ENCODE measurements at places on chromosomes 12 and 14.
A peak's percentile ranks its signal among the peaks of the same experiment; 100 is the strongest.

DNA sequence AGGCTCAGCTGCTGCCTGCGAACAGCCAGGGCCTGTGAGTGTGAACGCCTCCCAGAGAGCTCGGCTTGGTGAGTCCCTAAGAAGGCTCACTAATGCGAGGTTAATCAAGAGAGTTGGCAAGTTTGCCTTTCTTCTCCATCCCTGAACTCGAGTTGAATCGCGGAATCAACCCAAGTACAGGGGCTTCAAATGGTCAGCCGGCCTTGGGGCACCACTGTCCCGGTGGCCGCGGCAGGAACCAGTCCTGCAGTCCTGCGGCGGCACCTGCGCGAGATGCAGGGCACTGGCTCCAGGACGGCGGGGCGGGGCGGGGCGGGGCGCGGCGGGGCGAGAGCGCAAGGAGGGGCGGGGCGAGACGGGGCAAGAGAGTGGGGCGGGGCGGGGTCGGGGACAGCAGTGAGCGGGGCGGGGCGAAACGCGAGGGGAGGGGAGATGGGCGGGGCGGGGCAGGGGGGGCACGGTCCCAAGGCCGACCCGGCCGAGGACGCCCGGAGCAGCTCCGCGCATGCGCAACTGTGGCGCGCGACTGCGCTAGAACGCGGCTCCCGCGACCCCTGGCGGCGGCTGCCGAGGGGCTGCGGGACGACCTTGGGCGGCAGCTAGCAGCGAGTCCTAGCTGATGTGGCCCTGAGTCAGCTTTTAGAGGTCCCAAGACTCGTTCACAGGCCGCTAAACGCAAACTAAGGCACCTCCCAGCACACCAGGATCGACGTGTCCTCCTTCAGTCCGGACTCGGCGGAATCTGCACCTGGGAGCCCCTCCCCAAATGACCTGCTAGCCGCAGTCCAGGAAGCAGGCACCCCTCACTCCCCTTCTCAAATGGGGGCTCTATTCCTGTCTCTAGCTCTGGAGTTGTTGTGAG, 58.0 kb downstream of the TTC7B start:
- peak; percentile 94 for DNase-seq

DNA sequence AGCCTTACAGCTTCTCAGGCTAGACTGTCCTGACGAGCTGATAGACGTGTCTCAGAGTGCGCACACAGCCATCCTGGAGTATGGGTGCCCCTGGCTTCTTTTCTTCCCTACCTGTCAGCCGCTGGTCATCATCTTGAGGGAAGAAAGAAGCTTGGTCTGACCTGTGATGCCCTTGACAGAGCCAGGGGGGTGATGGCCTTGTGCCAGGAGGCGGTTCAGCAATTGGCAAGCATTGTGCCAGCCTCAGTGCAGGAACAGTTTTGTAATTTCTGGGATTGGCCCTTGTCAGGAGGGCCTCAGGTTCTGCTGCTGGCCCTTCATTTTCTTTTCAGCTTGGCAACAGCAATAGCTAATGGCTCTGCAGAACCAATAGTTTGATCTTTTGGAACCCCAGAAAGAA, 80.1 kb downstream of the ADCK1 start:
- DNase-seq, result no peak

GRCh38 chr14:103308717-103309616, 25.1 kb upstream of the EIF5 start:
- no peak for DNase-seq

GRCh38 chr14:44586910-44587309, 79.8 kb upstream of the FSCB start:
- DNase-seq, result no peak

- DNase-seq, result no peak
These were observed 190.4 kb downstream of the SLC5A8 start for GRCh38 chr12:101019667-101020066.

DNA sequence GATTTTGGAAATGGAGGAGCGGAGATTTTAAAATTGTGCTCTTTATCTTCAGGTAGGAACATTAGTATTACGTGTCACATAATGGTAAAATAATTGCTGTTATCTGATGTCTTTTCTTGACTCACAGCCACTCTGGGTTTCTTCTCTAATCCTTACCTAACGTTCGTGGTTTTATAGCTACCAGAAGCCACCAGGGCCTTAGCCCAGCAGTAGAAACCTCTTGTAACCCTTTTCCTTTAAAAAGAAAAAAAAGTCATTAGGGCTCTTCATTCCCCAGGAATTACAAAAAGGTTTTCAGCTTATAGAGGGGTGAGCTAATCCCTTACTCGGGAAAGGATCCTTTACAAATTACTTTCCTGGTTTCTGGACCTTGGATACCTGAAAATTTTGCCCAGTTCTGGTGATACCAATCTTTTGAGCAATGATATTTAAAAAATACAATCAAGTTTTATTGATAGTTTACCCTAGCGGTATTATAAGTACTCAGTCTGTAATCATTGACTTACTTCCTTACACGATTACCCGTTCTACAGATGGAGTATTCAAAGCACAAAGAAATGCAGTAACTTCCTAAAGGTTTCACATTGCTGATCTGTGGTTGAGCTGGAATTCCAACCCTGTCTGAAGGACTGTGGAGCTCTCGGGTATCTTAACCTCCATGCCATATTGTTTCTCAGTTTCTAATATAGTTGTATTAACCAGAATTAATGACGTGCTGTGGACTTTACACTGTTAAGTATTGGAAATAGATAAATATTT, 1.6 kb downstream of the GABARAPL1 start:
- no peak for DNase-seq

DNA sequence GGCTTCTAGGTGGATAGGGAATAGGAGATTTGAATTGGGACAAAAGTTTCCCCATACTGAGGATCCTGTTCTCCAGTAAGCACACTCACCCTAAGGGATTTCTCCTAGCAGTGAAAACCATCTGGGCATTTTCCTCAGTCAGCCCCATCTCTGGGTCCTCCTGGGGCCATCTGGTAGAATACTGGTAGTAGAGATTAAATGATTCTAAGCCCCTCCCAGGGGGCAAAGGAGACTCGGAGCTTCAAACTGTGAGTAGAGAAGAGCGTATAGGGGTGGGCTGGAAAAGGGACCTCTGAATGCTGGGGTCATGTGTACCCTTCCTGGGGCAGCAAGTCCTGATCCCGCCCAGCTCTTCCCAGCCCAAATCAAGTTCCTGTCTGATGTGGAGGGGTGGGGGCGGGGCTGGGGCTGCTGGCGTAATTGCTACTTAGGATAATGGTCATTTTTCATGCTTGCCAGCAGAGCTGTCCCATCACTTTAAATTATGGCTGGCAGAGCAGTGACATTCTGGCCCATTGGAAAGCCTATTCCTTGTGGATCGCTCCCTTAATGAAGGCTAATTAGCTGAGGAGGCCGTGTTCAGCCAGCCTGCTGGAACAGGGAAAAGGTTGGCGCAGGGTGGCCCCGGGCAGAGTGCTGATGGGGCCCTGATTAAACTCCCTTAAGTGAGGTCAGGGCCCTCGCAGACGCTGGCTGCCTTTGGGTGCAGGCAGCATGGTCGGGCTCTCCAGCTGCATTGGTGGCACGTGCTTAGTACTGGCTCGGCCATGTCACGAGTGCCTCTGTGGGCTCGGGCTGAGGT, 127.8 kb downstream of the TSPAN9 start:
- DNase-seq, result no peak

DNA sequence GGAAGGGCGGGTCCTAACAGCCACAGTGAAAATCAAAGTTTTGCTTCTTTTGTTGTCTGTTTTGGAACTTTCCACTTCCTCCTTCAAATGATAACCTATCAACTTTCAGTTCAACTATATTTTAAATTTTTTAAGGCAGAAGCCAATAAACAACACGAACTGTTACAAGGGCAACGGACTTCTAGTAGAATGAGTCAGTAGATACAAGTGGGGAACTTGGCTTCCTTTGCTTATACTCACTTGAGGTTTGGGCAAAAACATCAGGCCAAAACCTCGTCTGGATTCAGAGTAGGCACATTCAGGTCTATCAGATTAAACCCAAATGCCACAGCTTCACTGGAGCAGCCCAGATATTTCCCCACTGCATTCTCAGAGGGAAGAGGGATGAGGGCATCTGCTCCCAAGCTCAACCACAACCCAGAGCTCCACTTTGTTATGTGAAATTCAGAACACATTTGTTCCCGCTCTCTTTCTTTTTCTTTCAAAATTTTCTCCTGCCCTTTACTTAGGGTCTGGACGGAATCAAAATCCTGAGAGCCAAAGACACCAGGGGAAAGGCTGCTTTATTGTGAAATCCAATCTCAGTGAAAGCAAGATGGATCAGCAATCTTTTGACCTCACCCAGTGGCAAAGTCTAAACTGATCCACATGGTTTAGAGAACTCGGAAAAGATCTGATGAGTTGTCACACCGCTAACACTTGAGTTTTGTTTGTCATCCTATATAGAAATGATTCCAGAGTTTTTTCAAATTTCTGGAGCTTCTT, 152.5 kb upstream of the BTG1 start:
- DNase-seq, result no peak

DNA sequence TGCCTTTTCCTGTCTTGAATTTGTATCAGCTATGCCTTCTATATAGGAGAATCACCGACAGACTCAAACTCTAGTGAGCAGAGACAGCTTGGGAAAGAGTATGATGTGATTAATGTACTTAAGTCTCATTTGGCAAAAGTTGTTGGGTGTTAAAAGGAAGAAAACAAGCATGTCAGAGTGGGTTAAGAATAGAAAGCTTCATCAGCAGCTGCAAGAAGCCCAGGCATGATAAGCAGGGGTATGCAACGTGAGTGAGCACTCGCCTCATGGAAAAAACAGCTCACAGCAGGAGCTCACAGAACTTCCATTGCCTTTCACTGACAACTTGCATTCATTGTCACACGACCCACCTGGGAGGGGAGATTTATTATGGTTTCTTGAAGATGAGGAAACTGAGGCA, 35.9 kb upstream of the WNK1 start:
- peak; percentile 61 for DNase-seq

DNA sequence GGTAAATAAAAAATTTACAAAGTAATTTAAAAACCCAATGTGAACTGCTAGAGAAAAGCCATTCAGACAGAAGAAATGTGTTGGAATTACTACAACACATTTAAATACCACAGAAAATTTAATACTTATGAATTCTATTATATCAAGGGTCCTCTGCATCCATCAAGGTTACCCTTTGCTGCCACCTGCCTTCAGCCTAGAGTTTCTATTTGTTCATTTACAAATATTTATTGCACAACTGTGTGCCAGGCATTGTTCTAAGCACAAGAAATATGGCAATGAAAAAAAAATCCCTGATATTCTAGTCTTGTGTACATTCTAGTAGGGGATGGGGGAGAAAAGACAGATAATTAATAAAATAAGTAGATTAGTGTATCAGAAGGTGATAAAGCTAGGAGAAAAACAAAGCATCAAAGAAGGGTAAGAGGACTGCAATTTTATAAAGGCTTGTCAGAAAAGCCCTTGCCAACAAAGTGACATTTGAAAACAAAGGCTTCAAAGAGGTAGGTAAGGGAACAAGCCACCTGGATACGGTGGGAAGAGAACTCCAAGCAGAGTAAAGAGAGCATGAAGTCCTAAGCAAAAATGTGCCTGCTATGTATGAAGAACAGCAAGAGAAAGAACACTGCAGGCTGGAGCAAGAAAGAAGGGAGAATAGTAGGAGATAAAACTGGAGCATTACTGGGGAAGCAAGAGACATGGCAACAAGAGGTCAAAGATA, 59.1 kb upstream of the SLC6A13 start:
- DNase-seq, result no peak

All from stimulated activated CD4-positive, alpha-beta T cell treated with anti-CD3 and anti-CD28 coated beads, Interleukin-2, amount 100 ng/mL, for 4 hours (primary cell).